ENCODE measurements at places on chromosomes 16 and 17.

- DNase-seq, result no peak
Measured at GRCh38 chr16:29820730-29821642, 724 bp downstream of the MVP start.

DNA sequence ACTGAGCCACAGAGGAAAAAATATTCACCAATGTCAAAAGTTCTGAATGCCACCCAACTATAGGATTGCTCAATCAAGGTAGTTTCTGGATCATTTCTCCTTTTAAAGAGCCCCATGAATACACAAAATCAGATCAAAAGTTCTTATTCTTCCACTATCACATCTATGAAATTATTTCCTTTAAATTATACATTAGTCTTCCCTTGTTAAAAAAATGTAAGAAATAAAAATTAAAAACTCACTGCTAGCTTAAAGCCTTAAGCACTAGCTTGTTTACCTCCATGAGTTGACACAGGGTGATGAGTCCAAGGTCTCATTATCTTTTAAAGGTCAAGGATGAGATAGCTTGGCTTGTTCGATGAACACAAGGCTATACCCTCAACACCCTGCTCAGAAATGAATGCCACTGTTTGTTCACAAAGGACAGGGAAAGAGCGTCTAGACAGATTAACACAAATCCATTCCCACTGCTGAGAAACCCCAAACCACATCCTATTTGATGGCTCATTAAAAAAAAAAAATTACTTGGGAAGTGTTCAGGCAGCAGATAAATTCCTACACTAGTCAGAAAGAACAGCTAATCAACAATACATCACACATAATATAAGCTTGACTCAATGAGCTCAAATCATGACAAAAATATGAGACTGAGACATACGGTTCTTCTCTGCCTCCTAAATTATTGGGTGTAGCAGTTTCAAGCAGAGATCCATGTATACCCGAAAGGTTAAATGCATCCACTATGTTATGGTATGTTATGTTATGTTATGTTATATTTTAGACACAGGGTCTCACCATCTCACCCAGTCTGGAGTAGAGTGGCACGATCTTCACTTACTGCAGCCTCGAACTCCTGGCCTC lies 118.9 kb downstream of the PARN start:
- DNase-seq, result no peak

- DNase-seq, result no peak
Measured at GRCh38 chr17:38327936-38328335, 15.8 kb downstream of the GPR179 start.

DNA sequence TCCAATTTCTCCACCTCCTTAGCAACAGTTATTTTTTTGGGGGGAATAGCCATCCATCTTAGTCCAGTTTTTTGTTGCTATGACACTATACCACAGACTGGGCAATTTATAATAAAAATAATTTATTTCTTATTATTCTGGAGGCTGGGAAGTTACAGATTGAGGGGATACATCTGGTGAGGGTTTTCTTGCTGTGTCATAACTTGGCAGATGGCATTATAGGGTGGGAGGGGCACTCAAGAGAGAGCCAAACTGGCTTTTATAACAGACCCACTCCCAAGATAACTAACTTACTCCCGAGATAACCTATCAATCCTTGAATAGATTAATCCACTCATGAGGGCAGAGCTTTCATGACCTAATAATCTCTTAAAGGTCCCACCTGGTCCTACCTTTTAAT lies 84.2 kb downstream of the ABCA8 start:
- no peak for DNase-seq

DNA sequence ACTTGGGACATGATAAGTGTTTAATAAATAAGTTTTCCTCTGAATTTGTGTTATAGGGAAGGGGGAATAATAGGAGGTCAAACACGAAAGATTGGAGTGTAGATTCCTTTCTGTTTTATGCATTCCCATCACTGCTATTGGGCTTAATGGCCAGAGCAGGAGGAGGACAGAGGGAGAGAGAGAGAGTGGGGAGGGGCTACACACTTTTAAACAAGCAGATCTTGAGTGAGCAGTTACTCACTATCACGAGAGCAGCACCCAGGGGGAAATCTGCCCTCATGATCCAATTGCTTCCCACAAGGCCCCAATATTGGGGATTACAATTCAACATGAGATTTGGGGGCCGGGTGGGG lies 505.0 kb downstream of the GRIN2A start:
- DNase-seq, result no peak

DNA sequence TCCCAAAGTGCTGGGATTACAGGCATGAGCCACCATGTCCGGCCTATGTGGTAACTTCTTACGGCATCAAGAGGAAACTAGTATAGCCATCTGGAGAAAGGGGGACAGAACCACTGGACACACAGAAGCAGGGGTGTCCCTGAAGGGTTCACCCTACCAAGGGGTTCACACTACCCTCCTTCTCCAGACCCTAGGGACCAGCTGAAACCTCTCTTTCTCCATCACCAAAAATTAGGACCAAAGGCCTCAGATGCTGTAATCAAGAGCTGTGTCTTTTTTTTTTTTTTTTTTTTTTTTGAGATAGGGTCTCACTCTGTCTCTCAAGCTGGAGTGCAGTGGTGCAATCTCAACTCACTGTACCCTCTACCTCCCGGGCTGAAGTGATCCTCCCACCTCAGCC lies 33.2 kb downstream of the ZFHX3 start:
- no peak for DNase-seq

GRCh38 chr16:23071196-23072083 lies 77.8 kb downstream of the USP31 start:
- DNase-seq, result no peak

GRCh38 chr17:33396818-33397217 lies 103.7 kb upstream of the ASIC2 start:
- no peak for DNase-seq

- no peak for DNase-seq
Measured at GRCh38 chr17:8518326-8518725, 82.6 kb downstream of the NDEL1 start.
